ENCODE measurements at places on chromosomes 5 and 9.
A peak's percentile ranks its signal among the peaks of the same experiment; 100 is the strongest.

DNA sequence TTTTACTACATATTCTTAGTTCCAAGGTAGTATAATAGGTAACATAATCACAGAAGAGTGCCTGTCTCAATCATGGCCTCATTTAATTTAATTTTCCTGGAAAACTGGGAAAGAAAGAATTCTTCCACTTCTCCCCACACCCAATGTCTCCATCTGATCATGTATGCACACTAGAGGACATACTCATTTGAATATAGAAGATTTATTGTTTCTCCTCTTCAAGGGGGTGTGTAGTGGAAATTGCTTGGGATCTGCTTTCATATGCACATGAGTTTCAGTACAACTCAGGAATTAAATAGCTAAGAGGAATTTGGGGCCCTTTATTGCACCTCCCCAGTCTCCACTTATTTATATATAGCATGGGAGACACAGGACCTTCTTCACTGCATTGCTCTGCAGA lies 285.1 kb downstream of the SH3GL2 start:
- no peak for DNase-seq

DNA sequence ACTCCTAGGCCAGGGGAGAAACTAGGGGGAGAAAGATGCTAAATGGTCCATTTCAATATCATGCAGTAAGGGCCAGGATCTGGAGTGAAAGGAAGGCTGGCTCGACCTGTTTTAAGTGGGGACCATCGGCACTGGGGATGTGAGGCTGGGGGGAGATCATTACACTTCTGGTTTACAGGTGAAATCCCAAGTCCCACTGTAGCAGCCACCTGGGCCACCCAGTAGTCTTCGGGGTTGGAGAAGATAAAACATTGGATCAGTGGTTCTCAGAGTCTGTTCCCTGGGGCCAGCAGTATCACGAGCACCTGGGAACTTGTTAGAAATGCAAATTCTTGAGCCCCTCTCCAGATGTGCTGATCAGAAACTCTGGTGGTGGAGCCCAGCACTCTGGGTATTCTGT lies 111.3 kb upstream of the ALDH1B1 start:
- DNase-seq = no peak

DNA sequence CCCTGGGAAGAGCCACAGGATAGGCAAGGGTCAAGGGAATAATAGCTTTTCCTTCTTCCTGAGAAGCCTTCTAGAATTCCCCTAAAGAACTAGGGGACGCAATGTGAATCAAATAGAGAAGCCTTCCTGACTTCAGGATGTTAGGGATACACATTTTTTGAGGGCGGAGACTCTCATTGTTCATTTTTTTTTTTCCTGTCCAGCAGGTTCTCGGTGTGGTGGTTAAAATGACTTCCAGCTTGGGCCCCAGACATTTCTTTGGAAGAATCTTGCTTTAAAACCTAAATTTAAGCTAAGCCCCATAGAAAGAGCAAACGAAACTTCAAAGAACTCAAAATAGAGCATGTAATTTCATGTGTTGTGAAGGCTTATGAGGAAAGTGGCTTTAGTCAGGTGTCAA lies 80.8 kb downstream of the IQGAP2 start:
- no peak for DNase-seq

DNA sequence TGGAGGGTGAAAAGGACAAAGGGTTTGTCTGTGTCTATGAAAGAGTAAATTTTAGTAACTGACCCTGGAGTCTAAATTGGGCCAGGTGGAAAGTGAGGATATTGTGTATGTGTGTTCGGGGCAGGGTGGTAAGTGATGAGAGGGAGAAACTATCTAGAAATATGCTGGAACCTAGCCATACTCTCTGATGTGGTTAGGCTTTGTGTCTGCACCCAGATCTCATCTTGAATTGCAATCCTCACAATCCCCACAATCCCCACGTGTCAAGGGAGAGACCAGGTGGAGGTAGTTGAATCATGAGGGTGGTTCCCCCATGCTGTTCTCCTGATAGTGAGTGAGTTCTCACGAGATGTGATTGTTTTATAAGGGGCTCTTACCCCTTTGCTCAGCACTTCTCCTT lies 60.6 kb downstream of the COMMD10 start:
- DNase-seq = no peak

- DNase-seq = no peak
Observed at GRCh38 chr5:60677850-60678664, 21.9 kb downstream of the DEPDC1B start.

DNA sequence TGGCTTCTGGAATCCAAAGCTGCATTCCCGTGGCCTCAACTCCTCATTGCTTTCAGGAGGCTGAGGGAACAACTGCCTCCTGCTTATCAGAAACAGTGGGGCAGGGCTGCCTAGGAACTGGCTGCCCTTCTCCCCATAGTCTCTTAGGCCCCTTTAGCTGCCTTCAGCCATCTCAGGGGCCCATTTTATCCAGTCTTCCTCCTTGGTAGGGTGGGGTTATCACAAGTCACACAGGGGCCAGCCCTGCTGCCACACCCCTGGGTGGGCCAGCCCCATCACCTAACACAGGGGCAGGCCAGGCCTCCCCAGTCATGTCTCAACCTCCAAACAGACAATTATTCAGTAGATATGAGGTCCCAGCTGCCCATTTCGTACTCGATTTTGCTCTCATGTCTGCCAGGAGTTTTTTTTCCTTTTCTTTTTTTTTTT lies 3.9 kb downstream of the ALAD start:
- DNase-seq = no peak

- DNase-seq = peak; percentile 71
Observed at GRCh38 chr9:35756275-35757225, 2.5 kb upstream of the MSMP start.

- no peak for DNase-seq
Observed at GRCh38 chr9:69805962-69806515, 14.6 kb upstream of the CFAP95 start.

DNA sequence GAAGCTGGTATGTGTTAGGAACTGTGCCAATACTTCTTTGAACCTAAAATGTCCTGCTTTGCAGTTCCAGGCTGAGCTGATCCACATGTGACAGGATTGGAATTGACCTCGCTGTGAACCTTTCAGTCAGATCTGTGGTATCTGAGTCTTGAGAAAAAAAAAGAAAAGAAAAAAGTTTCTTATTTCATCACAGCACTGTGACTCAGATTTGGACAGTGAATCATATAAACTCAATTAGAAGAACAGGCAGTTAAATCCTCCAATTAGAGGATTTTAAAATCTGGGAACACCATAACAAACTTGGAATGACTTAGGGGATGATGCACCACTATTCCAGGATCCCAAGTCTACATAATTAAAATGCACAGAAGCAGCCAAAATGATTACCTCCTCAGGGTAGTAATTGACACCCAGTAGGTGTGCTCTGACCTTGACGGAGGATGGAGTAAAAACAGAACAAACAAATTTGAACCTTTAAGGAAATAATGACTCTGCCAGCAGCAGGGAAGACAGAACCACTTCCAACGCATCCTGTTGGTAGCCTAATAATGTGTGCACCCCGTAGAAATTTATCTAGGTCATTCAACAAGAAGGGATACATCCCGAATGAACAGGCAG lies 57.8 kb upstream of the RAI14 start:
- no peak for DNase-seq

GRCh38 chr9:98081477-98082219 lies 25.1 kb downstream of the NANS start:
- no peak for DNase-seq

GRCh38 chr9:123550012-123550411 lies 194.0 kb downstream of the CRB2 start:
- peak; percentile 28 for DNase-seq

DNA sequence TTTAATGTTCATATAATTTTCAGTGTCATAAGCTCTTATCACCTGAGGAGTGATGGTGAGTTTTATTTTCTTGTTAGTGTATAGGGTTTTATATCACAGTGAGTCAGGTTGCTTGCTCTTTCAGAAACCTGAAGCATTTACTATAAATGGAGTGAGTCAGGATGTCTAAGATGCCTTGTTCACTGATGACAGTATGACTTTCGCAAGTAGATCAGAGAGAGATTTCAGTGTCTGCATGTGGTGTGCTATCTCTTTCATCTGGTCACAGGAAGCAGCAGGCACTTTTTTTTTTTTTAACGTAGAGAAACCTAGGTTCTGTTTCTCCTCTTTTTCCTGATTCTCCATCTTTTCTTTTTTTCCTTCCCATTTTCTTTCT lies 237.1 kb downstream of the DMRTA1 start:
- no peak for DNase-seq

GRCh38 chr9:9973062-9973461 lies 639.7 kb downstream of the PTPRD start:
- DNase-seq = no peak

Measured in ELF-1 (cell line).